Mammary epithelial cell (primary cell): ENCODE measurements at places on chromosomes 3 and 15. TPM values are rescaled to one million over a fixed set of nuclear protein-coding genes. Genes with fewer than 3 reads are reported as not detected.

The ACTRT3 gene
- total RNA-seq = 3.0 TPM

The MAPK6 gene
- 99.9 and 130 TPM in 2 replicates for total RNA-seq

The CISH gene
- total RNA-seq = 1.8 TPM

The ALPK3 gene
- total RNA-seq = 0.16 and 0.27 TPM in 2 replicates

The MAGI1 gene
- 30.5 TPM for total RNA-seq

The GCNT3 gene
- not detected in 2 replicates for total RNA-seq

The UNC13C gene
- 0.33 TPM for total RNA-seq

The PRR20G gene
- total RNA-seq = not detected in 2 replicates

The SEMA6D gene
- 0.35 and 0.43 TPM in 2 replicates for total RNA-seq
